ENCODE measurements at places on chromosomes 1 and 21.

GRCh38 chr1:59290193-59290949 lies 6.5 kb upstream of the FGGY start:
- DNase-seq = no peak

GRCh38 chr1:169271098-169271497 lies 96.5 kb downstream of the NME7 start:
- no peak for DNase-seq

GRCh38 chr1:84339503-84339902 lies 38.0 kb downstream of the SAMD13 start:
- DNase-seq = no peak

DNA sequence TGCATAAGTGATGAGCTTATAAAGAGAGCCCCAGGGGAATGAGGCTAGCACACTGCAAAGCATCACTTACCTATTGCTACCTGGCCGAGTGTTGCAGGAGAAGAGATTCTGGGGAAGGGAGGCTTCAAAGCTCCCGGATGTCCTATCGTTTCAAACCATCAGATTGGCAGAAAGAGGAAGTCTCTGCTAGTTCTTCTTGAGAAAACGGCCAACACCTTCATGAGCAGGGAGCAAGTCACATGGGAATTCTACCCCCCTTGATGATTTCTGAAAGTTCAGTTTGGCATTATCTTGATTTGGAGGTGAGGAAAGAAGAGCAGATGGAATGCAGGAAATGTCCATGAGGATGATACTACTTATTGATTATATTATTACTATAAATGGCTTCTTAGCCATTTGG lies 16.2 kb downstream of the SYF2 start:
- no peak for DNase-seq

GRCh38 chr1:94580367-94581115 lies 39.0 kb upstream of the F3 start:
- DNase-seq = no peak

DNA sequence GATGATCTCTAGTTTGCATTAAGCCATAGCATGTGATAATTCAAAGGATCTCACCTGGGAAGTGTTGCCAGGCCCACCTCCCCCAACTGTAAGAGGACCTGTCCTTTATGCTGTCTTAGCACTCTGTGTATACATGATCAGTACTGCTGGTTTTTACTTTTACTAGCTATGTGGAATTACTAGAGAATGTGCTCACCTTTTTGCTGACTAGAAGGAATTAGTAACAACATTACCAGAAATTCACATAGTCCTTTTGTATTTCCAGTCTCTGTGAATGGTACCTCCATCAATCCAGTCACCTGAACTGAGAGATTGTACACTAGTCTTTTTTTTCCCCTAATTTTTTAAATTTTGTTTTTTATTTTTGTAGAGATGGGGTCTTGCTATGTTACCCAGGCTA lies 46.6 kb downstream of the EEIG2 start:
- DNase-seq = no peak

- no peak for DNase-seq
These were observed 7.0 kb upstream of the ZMYM6 start for GRCh38 chr1:35038723-35039122.

DNA sequence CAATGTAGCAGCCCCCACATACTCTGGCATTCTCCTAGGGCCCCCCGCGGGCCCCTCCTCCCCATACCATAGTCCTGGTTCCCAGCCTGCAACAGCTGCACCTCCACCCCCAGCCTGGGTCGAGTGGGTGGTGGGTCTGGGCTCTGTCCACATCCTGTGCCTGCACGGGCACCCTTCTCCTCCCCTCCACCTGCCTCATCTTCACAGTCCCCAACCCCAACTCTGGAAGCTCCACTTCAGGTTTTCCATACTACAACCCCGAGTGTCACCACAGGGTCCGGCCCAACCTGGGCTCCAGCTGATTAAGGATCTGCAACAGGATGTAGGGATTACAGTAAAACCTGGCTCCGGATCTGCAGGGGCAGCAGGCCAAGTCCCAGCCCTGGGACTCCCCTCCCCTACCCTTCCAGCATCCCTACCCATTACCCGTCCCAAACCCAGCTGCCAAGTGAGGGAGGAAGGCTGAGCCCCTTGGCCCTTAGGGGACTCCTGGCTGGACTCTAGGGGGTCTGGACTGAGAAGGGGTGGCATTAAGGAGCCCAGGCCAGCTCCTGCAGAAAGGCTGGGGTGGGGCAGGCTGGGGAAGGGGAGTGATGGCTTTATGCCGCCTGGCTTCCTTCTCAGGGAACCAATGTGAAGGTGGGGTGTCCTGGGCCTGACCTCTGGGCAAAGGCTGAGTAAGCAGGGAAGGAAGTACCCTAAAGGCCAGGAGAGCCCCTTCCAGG lies 116.8 kb downstream of the CASZ1 start:
- DNase-seq = no peak

- no peak for DNase-seq
These were observed 62.3 kb upstream of the ANGPTL1 start for GRCh38 chr1:178933105-178933561.

- no peak for DNase-seq
These were observed 10.0 kb downstream of the CYP4A22 start for GRCh38 chr1:47147047-47147785.

DNA sequence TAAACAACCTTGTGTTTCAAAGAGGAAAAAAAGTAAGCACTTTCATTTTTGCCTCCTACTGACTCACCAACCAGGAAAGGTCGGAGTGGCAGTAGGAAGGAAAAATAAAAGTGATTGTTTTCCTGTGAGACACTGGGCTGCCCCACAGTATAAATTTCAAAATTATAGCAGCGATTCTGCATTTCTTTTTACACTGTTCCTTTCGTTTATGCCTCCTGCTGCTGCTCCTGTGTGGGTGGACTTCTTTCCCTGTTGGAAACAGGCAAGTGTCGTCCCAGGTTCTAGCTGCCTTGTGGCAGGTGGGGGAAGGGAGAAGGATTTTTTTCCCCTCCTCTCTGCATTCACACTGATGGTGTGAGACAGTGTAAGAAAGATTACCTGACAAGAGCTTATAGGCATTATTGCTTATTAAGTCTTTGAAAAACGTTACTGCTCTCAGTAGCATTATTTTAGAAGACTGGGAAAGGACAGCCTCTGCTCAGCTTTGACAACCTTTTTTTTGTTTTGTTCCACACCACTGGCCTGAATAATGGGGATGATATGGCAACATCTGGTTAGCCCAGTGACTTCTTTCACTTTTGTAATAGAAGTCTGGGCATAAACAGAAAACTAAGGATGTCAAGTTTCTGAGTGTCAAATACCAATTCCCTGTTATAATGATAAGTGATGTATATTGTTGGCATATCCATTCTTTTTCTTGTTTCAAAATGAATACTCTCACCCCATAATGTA lies 77.9 kb downstream of the NEK7 start:
- no peak for DNase-seq

GRCh38 chr1:117657031-117657430 lies 51.2 kb downstream of the TENT5C start:
- DNase-seq = no peak

DNA sequence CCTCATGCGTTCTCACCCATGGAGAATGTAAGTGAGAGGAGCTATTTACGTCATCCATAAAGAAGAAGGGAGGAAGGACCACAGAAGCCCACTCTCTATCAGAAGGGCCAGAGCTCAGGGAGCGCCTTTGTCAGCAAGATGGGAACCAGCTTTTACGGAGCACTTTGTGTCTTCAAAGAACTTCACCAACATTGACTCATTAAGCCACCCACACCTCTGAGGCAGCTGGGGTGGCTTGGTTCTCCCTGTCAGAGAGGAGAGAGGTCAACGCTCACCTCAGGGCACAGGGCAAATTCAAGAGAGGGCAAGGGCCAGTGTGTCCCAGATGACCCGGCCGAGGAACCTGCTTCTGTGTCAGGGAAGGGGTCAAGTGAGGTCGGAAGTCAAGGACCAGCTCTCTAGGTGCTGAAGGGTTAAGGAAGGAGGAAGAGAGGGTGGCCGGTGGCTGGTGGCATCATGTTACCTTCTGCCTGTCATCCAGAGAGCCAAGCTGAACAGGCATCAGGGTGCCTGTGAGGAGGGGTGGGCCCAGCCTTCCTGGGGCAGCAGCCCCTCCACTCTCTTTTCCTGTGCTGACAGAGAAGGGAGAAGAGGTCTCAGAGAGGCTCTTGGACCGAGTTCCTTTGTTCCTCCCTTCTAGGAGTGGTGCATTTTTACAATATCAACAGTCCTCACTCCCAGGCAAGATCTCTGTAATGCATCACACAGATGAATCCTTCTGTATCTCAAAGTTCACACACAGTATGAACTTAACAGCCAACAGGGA lies 109.0 kb downstream of the ETS2 start:
- DNase-seq = no peak

- DNase-seq = no peak
These were observed 568.8 kb downstream of the LMO4 start for GRCh38 chr1:87897481-87897880.

DNA sequence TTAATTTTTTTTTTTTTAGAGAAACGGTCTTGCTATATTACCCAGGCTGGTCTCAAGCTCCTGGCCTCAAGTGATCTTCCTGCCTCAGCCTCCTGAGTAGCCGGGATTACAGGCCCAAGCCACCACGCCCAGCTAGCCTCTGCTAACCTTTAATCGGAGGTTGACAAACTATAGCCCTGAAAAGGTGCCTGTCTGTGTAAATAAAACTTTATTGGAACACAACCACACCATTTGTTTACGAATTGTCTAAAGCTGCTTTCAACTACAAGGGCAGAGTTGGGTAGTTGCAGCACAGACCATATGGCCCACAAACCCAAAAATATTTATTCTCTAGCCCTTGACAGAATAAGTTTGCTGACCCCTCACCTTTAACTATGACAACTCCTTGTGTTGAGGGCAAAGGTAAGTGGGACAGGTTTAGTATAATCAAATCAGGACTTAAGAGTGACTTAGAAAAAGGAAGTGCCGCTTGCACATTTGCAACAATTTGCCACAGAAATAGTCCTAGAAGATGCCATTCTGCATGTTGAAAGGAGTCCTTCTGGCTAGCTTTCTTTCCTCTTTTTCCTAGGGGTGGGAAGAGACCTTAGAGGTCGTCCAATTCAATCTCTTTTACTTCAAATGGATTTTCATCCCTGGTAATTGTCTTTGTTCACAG lies 16.4 kb downstream of the RGS8 start:
- no peak for DNase-seq

DNA sequence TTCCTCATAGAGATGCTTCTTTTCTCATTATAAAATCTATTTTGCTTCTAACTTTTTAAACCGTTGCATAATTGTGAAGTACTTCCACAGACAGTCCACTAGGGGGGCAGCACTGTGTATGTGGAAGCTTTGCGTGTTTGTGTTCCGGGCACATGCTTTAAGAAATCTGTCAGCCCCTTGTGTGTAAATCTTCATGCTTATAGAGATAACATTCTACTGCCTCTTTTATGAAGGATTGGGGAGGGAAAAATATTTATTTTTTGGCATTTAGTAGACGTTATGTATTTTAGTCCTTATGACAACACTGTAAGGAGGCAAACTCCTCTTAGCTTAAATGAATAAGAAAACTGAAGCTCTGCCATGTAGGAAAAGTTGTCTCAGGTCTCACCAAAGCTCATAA lies 157.3 kb upstream of the PTGFR start:
- DNase-seq = no peak

- no peak for DNase-seq
These were observed 7.0 kb upstream of the IL6R start for GRCh38 chr1:154398141-154398540.

- no peak for DNase-seq
These were observed 51.5 kb upstream of the KIRREL1 start for GRCh38 chr1:157941939-157942338.

DNA sequence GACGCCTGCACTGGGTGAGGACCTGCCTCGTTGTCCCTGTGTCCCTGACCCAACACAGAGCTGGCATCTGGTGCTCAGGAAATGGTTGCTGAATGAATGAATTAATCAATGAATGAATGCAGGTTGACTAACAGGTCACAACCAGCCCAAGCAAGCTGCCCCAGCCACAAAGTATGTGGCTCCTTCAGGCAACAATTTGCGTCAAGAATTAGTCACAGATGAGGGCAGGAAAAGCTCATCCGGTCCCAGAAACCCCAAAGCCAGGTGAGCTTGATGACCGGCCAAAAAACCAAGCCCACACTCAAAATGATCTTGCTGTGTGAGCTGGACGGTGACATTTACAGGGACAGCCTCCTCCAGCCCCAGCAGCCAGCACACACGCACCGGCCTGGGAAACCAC lies 40.6 kb upstream of the GPR153 start:
- DNase-seq = no peak

DNA sequence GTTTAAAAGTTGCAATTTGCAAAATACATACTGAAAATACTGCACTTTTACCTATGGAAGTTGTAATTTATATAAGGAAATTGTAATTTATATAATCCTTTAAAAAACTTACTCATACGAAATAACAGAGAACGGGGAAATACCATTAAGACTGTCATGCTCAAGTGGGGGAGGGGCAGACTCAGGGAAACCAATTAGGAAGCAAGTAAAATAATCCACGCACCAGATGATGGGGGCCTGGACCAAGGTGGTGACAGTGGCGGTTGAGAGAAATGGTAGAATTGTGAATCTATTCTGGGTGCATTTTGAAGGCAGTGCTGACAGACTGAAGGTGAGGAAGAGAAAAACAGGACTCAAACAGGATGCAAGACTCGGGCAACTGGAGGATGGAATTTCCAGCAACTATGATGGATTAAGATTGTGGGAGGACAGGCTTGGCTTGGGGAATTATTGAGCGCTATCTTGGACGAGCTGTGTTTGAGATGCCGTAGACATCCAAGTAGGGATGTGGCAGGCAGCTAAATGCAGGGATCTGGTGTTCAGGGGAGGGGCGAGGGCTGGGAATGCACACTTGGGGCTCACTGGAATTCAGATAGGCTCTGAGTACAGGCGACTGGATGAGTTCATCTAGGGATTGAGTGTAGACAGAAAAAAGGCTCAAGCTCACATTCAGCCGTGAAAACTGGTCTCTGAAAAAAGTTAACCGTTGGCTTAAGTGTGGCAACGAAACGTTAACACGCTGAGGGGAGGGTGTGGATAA lies 977 bp downstream of the LCA5L start:
- no peak for DNase-seq

DNA sequence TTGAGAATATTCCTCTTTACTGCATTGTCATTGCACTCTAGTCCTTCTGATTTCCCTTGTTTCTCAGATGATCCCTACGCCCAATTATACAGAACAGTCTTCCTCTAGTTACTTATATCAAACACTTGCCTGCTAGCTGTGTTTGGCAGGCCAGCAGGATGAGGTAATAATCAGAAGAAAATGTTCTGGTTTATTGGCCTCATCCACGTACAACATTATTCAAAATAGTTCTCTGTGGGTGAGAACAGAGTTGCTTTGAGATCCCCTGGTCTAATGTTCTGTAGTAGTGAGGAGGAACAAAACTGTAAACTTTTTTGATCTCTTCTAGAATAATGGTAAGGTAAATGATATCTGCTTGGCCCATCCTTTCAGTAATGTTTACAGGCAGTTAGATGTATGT lies 22.3 kb upstream of the C1orf105 start:
- DNase-seq = no peak

GRCh38 chr1:194039578-194039977 lies 853.2 kb upstream of the B3GALT2 start:
- DNase-seq = no peak

- DNase-seq = no peak
These were observed 28.2 kb downstream of the TFB2M start for GRCh38 chr1:246537887-246538286.

Measured in stimulated activated CD4-positive, alpha-beta T cell treated with anti-CD3 and anti-CD28 coated beads, Interleukin-4, amount 100 ng/mL, for 4 hours (primary cell).